HS-27A (cell line): ENCODE measurements at places on chromosomes 7 and 10.
A peak's percentile ranks its signal among the peaks of the same experiment; 100 is the strongest.

GRCh38 chr10:92187101-92187500, 103.8 kb downstream of the CPEB3 start:
- no peak for DNase-seq

DNA sequence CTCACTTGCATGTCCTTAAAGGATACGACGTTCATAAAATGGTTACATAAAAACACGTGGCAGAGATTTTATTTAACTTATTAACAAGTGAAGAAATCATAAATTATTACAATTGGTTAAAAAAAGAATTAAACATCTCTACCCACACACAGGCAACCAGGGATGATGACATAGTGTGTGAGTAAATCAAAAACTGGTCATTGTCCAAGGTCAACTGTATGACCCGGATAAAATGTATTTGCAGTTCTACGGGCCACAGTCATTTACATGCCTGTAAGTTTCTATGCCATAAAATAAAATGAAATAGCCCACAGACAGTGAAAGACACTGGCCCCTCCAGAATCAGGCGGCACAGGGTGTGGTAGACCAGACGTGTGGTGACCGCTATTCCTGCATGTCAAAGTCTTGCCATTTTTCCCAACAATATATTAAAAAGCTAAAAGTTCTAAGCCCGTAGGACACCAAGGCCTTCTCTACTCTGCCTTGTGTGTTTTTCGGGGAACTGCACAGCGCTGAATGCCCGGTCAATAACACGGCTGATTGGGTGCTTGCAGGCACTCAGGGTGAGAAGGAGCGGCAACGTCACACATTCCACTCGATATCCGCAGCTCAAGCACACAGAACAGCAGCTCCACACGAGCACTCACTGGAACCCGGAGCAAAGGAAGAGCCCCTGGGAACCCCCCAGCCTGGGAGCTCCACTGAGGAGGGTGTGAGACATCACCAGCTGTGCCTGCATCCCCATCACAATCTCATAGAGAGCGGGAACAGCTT, 143.3 kb upstream of the PPP2R2D start:
- DNase-seq: no peak

GRCh38 chr7:31553661-31554081, 39.8 kb downstream of the ITPRID1 start:
- no peak for DNase-seq

DNA sequence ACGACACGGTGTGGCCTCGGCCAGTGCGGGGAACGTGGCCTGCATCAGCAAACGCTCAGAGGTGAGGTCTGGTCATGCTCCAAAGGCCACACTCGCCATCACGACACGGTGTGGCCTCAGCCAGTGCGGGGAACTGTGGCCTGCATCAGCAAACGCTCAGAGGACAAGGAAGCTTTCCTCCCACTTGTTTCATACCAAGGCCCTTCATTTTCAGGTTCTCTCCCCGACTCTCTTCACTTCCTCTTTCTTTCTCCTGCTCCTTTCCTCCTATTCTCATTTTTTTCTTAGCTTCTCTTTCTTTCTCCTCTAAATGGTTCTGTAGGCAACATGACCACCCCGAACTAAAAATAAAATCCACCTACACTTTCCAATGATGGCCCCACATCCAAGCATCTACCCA, 384.4 kb upstream of the SHH start:
- no peak for DNase-seq

DNA sequence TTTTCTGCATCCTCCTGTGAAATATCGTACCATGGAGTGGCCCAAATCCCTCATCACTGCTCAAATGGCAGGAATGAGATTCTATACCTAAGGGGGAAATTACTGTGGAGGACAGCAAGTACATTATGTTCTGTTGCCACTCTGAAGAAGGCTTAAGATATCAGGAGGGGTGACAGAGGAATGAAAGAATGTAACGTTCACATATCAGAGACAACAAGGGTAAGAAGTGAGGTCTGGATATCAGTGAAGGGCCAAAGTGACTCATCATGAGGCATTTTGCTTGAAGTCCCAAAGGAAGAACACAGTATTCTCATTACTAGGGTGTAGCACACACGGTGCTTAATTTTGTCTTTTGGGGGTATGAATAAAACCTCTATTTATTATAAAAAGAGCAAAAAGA, 71.5 kb upstream of the SLC13A1 start:
- no peak for DNase-seq

DNA sequence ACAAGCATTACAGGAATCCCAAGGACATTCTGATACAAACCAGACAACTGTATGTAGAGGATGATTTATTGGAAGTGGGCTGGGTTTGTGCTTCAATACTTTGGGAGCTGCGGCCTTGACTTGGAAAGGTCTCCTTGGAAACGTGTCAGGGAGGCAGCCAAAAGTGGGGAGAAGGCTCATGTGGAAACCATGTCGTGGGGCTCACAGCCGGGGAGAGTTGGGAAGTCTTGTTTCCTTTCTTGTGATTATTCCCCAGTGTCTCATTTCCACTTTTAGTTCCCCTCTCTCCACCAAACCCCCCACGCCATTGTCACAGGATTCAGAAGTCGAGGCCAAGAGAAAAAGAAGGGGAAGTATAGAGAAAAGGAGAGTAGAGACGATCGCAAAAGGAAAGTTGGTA, 53.9 kb upstream of the SFMBT2 start:
- no peak for DNase-seq

DNA sequence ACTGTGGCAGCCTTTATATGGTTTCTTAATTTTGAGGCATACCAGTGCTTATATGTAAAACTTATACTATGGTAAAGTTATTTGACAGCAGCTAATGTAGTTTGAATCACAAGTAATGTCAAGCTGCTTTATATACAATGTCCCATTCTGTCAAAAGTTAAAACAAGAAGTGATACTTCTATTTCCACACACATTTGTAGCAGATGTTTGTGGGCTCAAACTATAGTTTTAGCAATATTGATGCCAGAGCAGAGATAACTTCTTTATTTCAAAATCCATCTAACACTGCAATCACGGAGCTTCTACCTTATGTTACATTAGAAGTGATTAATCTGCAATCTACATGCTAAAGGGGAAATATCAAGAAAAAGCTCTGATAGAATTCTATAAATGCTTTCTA, 149.6 kb downstream of the ADK start:
- no peak for DNase-seq

- DNase-seq: no peak
These were observed 27.2 kb upstream of the MNX1 start for GRCh38 chr7:157037635-157038034.

GRCh38 chr7:9023675-9024294, 590.4 kb downstream of the NXPH1 start:
- DNase-seq: no peak

DNA sequence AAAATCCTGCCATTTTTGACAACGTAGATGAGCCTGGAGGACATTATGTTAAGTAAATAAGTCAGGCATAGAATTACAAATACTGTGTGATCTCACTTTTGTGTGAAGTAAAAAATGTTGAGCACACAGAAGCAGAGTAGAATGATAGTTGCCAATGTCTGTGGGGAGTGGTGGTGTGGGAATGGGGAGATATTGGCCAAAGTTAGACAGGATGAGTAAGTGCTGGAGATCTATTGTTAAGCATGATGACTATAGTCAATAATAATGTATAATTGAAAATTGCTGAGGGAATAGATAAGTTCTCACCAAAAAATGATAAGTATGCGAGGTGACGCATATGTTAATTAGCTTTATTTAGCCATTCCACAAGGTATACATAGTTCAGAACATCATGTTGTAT, 92.0 kb downstream of the GPR85 start:
- no peak for DNase-seq

GRCh38 chr10:35638101-35638500, 4.0 kb downstream of the FZD8 start:
- no peak for DNase-seq

DNA sequence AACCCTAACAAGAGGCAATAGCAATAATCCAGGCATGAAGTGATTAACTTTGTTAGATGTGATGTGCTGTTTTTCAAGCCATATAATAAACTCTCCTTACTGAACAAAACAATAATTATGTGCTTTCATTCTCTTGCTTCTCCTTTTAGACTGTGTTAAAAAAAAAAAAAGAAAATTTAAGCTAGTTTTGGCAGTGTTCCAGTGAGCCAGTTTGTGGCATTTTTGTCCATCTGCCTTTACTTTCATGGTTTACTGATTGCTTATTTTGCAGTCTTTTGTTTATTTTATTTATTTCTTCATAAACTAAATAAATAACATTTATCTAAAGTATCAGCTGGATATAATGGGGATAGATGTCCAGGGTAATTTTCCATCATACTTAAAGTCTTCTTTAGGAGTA, 625.3 kb downstream of the CNTNAP2 start:
- DNase-seq: no peak

DNA sequence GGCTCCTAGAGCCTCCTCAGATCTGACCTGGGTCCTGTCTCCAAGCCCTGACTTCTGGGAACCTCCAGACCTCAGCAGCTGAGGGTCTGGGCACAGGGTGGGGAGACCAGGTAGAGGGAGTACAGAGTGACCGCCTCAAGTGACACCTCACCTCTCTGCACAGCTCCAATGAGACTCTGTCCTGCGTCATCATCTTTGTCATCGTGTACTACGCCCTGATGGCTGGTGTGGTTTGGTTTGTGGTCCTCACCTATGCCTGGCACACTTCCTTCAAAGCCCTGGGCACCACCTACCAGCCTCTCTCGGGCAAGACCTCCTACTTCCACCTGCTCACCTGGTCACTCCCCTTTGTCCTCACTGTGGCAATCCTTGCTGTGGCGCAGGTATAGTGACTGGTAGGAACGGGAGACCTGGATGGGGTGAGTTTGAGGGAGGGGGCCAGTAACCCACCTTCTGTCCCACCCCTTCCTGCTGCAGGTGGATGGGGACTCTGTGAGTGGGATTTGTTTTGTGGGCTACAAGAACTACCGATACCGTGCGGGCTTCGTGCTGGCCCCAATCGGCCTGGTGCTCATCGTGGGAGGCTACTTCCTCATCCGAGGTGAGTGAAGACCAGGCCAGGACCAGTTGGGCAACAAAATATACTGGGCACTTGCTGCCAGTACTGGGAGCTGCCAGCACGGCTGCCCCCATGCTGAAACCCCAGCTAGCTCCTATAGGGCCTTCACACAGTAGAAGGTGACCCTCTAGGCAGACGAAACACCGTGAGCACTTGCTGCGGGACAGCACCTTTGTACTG, 17.8 kb downstream of the SMO start:
- no peak for DNase-seq

DNA sequence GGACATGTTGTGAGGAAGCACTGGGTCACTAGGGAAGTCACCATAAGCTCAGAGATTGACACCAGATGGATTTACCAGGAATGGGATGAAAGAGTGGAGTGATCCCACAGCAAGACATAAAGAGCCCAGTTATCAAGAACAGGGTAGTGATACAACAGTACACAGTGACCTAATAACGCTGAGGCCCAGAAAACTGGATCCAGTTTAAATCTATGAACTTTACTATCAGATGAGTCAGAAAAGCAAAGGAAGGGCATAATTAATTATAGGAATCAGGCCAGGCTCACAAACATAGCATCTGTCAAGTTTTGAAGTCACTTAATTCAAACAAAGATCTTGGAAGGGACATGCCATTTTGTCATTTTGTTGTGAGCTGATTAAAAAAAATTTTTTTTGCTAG, 73.5 kb downstream of the LRRN3 start:
- DNase-seq: no peak

DNA sequence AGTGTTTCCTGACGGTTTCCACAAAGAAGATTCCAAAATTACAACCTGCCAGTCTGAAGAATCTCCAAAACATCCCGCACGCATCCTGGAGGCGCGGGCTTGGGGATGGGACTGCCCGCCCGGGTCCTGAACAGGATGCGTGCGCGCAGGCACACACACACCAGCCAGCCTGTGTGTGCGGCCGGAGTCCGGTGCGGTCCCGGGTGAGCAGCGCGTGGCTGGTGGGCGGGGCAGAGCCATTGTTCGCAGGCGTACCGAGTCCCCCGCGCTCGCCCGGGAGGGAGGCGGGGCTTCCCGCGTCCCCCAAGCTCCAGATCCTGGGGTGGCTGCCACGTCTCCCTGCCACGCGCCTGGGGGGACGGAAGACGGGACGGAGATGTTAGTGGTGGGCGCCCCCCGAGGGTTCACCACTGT, 675 bp upstream of the SCD start:
- no peak for DNase-seq

DNA sequence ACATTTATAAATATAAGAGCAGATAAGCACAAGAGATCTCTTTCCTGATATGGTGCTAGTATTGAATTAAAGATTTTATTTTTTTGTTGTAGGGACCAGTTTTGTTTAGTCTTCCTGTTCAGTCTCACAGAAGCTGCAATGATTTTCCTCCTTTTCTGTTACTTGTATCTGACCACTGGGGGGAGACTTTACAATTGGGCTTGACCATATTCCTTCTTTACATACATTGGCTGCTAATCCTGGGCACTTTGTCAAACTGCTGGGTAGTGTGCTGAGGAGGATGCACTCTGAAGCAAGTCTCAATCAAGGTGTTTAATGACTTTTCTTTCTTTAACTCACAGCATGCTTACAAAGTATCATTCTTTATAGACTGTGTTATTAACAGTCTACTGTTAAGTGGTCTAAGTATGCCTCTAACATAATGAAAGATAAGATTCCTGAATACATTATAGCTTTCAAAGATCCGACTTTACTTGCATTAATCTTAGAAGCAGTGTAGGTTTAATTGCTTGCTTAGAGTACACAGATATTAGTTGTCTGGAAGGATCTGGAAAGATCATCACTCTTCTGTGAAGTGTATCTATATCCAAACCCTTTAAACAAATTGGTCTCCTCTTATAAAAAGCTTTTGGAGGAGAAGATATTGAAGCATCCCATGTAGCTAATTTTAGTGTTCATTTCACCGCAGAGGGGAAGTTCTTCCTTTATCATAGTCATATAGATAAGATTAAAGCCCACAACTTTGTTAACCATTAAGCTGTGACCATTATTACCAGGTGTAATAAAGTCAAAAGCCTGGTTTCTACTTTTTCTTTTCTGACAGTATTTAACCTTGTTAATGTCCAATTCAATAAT, 3.1 kb downstream of the PALS2 start:
- peak; percentile 12 for DNase-seq
